ENCODE measurements at places on chromosomes 13 and 19.

GRCh38 chr19:10535613-10536012, 8.1 kb upstream of the ATG4D start:
- DNase-seq, result no peak

DNA sequence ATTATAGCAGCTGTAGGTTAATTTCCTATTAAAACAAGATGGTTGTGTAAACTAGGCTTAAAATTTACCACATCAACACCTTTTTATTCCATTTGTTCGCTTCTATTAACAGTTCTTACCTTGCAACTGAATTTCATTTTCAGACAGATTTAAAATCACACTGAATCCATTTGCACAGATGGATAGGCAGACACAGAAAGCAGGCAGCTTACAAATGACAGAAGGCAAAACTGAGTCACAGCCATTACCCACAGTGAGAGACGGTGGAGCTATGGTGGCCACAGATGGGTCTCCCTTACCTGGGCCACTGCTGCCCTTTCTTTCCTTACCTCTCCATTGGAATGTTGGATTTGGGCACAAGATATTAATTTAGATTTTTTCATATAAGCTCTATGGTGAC, 1567.8 kb upstream of the SLC10A2 start:
- no peak for DNase-seq

DNA sequence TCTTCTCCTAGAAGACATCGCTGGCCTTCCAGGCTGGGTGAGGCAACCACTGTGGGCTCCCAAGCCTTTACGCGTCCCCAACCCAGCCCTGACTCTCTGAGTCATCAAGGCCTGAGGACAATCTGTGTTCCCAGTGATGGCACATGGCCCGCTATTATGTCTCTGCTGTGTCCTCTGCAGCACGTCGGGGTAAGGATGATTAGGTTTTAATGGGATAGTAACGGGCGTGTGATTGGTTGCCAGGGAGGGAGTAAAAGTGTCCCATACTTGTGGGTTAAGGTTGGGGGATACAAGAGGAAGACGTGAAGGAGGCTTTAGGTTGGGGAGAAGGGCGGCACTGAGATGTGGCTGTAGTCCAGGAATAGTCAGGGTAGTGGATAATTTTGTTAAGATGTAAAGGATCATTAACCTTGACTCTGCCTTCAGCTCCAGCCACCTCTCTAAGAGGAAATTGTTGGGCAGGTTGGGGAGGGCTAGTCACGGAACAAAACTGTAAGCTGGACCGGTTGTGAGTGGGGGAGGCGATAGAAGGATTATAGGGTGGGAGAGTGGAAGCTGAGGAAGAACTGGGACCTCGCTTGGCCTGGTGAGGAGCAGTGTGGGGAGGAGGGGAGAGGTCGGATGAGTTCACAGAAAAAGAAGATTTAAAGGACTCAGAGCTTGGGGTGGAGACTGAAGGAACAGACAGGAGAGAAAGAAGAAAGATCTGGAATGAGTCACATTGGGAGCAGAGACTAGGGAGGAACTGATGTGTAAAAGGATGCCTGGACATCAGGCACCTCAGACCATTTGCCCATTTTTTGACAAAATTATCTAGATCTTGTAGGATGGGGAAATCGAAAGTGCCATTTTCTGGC, 27.9 kb upstream of the IGFL1 start:
- no peak for DNase-seq

DNA sequence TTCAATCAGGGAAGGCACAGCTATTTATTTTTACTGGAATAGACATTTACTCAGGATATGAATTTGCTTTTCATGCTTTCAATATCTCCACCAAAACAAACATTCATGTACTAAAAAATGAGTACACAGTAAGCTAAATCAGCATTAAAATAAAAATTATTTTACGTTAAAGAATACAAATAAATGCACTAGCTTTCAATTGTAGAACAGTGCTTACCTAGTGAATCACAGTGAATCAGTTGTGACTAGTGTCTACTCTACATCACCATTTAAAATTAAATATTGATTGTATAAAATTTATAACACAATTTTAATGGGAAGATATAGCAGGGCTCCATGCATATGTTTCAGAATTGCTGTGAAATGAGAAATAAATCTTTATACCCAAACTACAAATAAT, 929.6 kb upstream of the ATXN8OS start:
- DNase-seq, result no peak

DNA sequence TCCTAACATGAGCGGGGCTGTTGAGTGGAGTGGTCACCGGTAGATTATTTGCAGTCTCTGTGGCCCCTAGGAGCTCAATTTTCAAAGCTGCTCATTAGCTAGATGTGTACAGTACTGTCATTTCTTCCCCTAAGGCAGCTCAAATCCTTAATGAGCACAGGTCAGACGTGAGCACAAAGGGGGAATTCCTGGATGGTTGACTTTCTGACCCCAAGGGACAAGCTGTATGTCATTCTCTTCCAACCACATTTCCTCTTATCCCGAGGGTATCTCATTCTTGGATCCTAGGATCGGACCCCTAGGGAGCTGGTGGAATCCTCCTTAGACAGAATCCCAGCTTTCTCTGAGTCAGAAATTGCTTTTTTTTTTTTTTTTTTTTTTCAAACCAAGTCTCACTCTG, 5.7 kb upstream of the OR7G3 start:
- DNase-seq, result no peak

DNA sequence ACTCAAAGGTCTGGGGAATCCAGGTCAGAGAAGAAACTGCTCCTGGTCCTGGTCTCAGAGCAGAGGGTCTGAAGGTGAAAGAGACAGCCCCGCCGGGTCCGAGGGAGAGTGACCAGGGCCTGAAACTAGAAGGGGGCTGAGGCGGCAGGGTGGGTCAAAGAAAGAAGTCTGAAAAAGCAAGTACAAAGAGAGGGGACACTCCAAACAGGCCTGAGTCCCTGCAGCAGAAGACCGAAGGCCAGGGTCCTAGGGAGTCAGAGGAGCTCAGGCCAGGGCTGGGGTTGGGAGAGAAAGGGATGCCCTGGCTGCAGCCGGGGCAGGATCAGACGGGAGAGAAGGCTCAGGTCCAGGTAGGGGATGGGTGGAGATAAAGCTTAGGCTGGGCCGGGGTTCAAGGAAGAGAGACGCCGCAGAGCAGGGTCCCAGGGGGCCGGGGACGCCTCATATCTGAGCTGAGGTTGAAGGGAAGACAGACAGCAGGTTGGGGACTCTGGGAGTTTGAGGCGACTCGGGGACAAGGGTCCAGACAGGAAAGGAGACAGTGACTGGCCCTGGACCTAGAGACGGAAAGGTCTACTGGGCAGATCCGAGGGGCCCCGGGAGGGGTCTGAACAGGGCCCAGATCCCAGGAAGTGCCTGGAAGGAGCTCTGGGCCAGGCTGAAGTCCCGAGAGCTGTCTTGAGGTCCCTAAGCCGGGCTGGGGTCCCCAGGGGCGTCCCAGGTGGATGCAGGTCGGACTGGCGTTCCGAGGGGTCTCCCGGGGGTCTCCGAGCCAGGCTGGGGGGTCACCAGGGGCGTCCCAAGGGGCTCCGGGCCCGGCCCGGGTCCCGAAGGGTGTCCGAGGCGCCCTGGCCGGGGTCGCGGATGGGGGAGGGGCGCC, 795 bp downstream of the MLLT1 start:
- DNase-seq, result peak; percentile 29

DNA sequence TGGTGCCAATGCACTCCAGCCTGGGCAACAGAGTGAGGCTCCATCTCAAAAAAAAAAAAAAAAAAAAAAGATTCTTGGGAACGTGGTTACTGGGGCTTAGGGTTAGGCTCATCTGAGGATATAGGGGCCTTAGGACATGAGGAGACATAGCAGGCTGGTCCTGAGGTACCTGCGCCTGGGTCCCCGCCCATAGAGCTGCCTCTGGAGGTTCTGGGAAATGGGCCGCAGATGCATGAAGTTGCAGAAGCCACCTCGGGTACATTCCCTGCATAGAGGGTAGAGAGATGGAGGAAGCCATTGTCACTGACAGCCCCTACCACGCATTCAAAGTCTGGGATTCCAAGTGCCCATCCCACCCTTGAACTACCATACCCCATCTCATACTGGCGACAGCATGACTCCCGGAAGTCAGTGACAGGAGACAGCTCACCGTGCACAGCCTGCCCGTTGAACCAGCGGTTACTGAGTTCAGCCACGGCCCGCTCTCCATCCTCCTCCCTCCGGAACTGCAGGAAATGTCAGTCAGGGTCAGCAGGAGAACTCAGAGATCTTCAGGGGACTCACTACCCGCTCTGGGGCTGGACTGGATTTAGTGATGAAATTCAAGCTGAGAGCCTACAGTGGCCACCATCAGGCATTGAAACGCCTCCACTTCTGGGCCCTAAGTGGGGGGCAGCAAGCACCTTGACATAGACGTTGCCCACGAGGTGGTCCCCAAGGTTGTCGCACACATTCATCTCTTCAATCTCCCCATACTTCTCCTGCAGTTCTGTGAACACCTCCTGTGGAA, 1.4 kb downstream of the U2AF1L4 start:
- DNase-seq, result no peak

DNA sequence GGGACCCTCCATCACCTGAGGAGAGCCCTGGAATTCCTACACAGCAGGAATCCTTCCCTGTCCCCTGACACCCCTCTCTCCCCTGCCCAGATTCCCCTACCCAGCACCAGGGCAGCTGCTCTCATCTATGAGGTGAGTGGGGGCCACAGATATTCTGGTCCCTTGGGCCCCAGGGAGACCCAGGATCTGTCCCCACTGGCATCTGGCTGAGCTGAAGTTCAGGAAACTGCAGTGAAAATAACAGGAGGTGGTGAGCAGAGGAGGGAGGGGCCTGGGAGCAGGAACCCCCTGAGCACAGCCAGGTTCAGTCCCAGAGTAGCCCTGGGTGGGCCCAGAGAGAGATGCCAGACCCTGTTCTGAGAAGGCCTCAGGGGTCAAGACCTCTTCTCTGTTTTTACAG, 10.1 kb downstream of the CEACAM21 start:
- no peak for DNase-seq

DNA sequence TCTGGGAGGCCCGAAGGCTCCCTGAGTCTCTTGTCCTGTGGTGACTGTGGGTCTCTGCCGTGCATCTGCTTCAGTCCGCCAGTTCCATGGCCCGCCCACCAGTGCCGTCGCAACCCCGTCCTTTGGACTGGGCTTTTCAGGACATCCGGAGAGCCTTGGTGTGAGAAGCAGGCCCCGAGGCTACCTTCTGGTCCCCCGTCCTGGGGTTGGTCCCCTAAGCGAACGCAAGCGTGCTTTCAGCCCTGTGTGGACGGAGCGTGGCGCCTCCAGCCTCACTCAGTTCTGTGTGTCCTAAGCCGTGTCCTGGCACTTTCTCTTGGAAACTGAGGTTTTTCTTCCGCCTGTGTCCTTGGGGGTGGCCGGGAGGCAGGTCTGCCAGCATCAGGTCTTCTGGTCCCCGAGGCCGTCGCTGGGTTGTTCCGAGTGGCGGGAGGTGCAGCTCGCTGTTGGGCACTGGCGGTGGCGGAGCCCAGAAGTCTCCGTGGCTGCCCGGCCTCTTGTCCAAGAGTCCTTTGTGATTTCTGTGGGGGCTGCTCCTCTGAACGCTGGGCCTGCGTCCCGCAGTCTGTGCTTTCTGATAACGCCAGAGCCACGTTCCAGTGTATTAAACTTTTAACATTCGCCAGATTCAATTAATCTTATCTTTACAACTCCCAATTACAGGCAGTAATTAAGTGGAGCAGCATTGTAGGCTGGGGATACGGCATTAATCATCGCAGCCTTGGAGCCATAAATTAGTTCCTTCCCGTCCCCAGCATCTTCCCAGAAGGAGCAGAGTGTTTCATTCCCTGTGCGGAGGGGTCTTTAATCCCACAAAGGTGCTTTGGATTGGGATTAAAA, 99.5 kb downstream of the KDM4B start:
- DNase-seq, result no peak

- DNase-seq, result no peak
Observed at GRCh38 chr19:52237771-52238400, 31.5 kb upstream of the ZNF766 start.

GRCh38 chr19:50333737-50334617, 4.8 kb upstream of the KCNC3 start:
- peak; percentile 98 for DNase-seq

GRCh38 chr13:104105418-104106355, 1039.5 kb upstream of the SLC10A2 start:
- DNase-seq, result no peak

DNA sequence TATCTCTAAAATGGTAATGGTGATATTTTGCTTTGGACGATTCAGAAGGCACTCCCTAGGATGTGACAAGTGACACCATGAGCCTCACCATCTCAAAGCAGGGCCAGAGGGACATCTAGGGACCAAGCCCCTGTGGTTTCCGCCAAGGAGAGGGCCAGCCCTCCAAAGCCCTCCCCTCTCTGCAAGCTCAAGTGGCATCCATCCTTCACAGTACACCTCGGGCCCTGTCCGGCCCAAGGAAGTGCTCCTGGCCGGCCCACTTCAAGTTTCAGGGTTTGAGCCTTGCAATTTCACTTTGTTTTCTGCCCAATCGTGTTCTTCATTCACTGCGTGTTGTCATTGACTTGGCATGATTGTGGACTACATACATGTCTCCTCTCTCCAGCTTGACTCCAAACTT, 82.5 kb downstream of the TSHZ3 start:
- no peak for DNase-seq

GRCh38 chr19:34461375-34462100, 20.0 kb upstream of the WTIP start:
- DNase-seq, result peak; percentile 82

GRCh38 chr13:94311893-94312292, 167.6 kb downstream of the DCT start:
- DNase-seq, result no peak

DNA sequence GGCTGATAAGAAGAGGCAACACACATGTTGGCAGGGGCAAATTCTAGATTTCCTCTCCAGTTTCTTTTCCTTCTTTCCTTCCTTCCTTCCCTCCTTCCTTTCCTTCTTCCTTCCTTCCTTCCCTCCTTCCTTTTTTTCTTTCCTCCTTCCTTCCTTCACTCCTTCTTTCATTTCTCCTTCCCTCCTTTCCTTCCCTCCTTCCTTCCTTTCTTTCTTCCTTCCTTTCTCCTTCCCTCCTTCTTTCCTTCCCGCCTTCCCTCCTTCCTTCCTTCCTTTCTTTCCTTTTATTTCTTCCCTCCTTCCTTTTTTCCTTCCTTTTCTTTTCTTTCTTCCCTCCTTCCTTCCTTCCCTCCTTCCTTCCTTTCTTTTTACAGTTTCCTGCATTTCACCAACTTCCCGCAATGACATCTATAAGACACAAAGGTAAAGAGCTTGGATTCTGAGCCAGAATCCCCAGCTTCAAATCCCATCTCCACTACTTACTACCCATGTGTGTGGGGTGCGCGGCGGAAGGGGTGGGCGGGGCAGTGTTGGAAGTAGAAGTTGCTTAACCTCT, 35.3 kb downstream of the INSR start:
- no peak for DNase-seq

All from hepatic stellate cell (primary cell).